Activated naive CD8-positive, alpha-beta T cell treated with anti-CD3 and anti-CD28 coated beads, Interleukin-2, amount 50 U/mL, for 24 hours (primary cell): ENCODE measurements at places on chromosomes 4 and X.
A peak's percentile ranks its signal among the peaks of the same experiment; 100 is the strongest.

- H3K36me3 ChIP-seq = no peaks in the 10 kb centered on the region
- no peaks in the 10 kb centered on the region for H3K4me1 ChIP-seq
- DNase-seq = no peak
- H3K4me3 ChIP-seq = no peak overlapping the region
- no peaks in the 10 kb centered on the region for H3K27me3 ChIP-seq
- no peak overlapping the region for H3K27ac ChIP-seq
These were observed 422.2 kb downstream of the PDHA2 start for GRCh38 chr4:96262057-96262456.

DNA sequence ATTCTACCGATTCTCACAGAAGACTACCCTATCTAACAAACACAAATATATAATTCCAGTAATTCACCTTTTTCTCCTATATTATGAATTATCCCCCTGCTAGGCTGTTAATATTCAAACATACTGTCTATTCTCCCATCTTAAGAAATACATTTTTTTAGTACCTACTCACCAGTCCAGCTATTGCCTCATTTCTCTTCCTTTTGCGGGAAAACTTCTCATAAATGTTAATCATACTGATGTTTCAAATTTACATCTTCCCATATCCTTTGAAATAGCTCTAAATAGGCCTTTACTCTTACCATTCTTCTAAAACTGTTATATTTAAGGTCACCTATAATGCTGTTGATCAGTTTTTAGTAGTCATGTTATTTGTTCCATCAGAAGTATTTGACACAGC lies 759.1 kb upstream of the SLIT2 start:
- H3K36me3 ChIP-seq = no peaks in the 10 kb centered on the region
- H3K27ac ChIP-seq = no peak overlapping the region
- no peak overlapping the region for H3K4me3 ChIP-seq
- no peaks in the 10 kb centered on the region for H3K27me3 ChIP-seq
- DNase-seq = no peak
- no peaks in the 10 kb centered on the region for H3K4me1 ChIP-seq

- H3K27ac ChIP-seq = no peak overlapping the region
- H3K4me3 ChIP-seq = no peak overlapping the region
- no peaks in the 10 kb centered on the region for H3K27me3 ChIP-seq
- DNase-seq = no peak
- no peaks in the 10 kb centered on the region for H3K36me3 ChIP-seq
These were observed 11.9 kb downstream of the AR start for GRCh38 chrX:67555578-67556203.

DNA sequence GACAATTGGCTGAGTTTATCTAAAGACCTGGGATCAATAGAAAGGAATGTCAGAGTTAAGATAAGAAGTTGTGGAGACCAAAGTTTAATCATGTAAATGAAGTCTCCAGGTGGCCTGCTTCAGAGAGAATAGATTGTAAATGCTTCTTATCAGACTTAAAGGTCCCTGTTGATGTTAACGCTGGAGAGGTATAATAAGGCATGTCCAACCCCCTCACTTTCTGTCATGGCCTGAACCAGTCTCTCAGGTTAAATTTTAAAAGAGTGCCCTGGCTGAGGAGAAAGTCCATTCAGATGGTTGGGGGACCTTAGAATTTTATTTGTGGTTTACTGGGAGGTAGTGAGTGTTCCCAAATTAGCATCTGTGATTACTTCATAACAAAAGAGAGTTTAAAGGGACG lies 86.7 kb downstream of the AKAP4 start:
- no peaks in the 10 kb centered on the region for H3K36me3 ChIP-seq
- no peak overlapping the region for H3K27ac ChIP-seq
- H3K27me3 ChIP-seq = peaks cover 1% of the 10 kb centered on the region
- H3K4me3 ChIP-seq = no peak overlapping the region
- DNase-seq = no peak
- H3K4me1 ChIP-seq = no peaks in the 10 kb centered on the region

DNA sequence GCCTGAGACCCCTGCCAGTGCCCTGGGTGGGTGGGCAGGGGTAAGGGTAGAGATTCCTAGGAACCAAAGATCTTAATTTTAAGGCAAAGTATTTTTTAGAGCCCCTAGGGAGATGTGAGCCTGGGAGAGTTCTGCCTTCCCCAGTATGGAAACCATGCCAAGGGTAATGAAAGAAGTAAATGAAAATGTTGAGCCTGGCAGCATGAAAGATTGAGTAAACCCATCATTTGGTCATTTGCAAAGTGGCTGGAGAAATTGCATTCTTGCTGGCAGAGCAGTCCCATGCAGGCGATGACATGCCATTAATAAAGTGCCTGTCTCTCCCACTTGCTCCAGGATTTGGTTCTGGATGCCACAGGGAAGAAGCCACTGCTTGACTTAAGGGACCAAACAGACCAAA lies 60.7 kb upstream of the GPC4 start:
- no peak overlapping the region for H3K4me3 ChIP-seq
- no peak overlapping the region for H3K27ac ChIP-seq
- DNase-seq = no peak
- H3K4me1 ChIP-seq = no peaks in the 10 kb centered on the region
- peaks cover 3% of the 10 kb centered on the region for H3K27me3 ChIP-seq

- H3K4me3 ChIP-seq = no peak overlapping the region
- no peak overlapping the region for H3K27ac ChIP-seq
- no peaks in the 10 kb centered on the region for H3K36me3 ChIP-seq
These were observed 231.5 kb upstream of the AGTR2 start for GRCh38 chrX:115939070-115939469.

DNA sequence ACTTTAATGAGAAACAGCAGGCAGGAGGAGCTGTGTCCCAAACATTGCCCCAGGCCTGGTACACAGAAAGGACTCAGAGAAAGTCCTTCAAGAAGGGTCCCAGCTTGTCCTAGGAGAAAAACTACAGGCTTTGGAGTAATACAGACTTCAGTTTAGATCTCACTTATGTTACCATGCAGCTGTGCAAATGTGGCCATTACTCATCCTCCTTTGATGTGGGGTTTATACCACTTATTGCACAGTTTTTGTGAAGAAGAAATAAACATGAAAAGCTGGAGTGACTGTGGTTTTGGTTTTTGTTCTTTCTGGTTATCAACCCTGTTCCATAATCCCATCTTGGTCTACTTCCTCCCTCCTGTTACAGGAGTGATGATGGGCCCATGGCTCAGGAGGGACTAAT lies 8.1 kb upstream of the CYTL1 start:
- no peaks in the 10 kb centered on the region for H3K36me3 ChIP-seq
- H3K27me3 ChIP-seq = peaks cover 2% of the 10 kb centered on the region
- DNase-seq = no peak
- H3K4me3 ChIP-seq = no peak overlapping the region

DNA sequence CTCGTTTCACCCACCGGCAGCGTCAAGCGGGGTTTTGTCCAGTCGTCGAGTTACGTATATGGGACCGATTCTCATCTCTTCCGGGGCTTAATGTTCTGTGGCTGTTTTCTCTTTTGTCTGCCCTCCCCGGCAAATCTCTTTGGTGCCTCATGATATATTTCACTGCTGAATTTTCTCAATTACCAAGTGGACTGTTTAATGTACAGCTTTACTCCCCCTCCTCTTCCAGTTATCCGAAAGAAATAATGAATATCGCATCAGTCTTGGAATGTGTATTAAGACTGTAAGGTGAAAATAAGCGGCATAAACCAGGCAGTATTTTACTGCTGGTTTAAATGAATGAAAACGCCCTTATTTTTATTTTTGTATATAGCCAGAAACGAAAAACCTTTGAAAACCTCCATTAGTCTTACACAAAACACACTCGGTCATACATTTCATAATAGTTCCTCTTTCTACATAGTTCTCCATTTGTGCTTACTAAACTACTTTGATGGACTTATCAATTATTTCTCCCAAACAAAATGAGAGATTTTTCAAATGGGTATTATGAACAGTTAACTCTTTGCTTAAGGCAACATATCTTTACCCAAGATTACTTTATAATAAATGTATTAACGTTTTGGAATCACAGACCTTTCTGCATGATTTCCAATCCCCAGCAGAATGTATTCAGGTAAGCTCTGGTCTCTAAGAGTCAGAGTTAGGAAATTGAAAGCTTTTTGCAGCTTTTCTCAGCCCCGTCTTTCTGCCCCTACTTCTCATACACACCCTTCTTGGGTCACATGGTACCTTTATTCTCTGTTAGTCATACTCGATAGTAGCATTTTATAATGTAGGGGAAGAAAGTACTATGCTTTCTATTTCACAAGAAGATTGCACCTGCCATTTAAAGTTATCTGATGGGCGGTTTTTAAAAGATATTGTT lies 979 bp downstream of the RP2 start:
- peak overlapping the region; percentile 84 for H3K27ac ChIP-seq
- H3K36me3 ChIP-seq = no peaks in the 10 kb centered on the region
- peaks cover 2% of the 10 kb centered on the region for H3K27me3 ChIP-seq

DNA sequence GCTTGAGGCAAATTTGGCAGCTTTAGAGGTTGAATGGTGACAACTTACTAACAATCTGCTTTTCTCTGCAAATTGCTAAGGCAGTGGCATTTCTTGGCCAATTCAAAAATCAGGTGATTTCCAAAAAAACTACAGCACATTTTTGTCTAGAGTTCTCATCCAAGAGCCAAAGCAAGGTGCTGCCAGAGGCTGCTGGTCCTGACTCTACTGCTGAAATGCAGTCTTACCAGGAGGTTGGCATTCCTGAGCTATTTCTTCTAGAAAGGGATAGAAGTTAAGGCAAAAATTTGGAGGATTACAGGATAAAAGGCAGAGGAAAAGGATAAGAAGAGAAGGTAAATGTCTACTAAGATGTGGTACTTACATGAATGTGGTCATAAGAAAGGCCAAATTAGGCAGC lies 75.6 kb downstream of the COX18 start:
- H3K27me3 ChIP-seq = peaks cover 9% of the 10 kb centered on the region
- H3K27ac ChIP-seq = no peak overlapping the region
- H3K4me1 ChIP-seq = no peaks in the 10 kb centered on the region
- no peak for DNase-seq

DNA sequence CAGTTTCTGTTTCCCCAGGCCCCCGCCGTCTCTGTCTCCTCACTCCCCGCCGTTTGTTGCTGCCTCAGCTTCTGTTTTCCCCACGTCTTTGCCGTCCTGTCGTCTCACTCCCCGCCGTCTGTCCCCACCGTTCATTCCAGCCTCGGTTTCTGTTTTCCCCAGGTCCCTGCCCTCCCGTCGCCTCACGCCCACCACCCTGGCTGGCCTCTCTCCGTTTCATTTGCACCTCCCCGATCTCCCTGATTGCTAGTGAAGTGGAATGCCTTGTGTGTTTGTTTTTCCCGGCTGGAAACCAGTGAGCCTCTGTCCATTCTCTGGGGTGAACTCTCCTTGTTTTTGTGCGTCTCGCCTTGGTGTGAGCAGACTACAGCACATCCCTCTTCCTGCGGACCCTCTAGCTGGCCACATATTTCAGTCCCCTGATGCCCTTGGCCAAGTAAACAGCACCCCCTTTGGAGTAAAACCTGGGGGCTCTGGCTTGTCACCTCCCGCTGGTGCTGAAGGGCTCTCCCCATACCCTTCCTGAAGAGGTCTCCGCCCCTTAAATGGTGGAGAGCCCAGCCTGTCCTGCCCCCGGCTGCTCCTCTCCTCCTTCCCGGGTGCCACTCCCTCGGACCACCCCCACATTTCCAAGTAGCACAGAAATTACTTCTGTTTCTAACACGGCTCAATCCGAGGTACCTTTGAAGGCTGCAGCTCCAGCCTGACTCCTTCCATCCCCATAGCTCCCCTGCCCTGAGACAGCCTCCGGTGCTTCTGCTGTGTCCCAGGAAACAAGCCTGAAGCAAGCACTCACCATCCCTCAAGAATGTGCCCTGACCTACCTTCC lies 13.2 kb downstream of the TMEM175 start:
- no peak overlapping the region for H3K4me3 ChIP-seq
- no peak for DNase-seq
- H3K36me3 ChIP-seq = no peaks in the 10 kb centered on the region
- H3K27me3 ChIP-seq = no peaks in the 10 kb centered on the region
- no peaks in the 10 kb centered on the region for H3K4me1 ChIP-seq
- H3K27ac ChIP-seq = no peak overlapping the region

GRCh38 chr4:90306810-90307209 lies 179.6 kb downstream of the CCSER1 start:
- no peaks in the 10 kb centered on the region for H3K4me1 ChIP-seq
- H3K27ac ChIP-seq = no peak overlapping the region
- no peaks in the 10 kb centered on the region for H3K27me3 ChIP-seq
- DNase-seq = no peak

DNA sequence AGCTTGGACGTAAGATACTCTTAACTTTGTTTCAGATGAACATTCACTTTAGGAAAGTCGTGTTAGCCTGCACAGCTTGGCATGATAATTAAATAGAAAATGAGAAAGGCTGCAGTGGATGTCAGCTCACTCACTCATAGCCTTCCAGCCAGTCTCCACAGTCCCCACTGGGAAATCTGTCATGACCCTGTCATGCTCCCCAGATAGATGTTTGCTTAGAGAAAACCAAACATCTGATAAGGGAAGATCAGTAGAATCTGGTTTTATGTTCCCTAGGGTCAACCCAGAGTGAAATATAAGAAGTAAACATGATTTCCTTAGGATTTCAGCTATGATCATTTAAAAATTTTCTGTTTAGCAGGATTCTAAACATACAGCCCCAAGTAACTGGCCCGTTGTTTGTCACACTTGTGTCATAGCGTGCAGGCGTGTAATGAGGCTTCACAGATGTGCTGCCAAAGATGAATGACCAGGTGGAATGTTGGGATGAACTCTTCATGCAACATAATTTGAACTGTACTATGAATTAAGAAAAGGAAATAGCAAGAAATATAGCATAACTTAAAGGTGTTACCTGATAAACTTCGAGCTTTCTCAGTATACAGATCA lies 180.1 kb downstream of the BANK1 start:
- no peak for DNase-seq
- H3K36me3 ChIP-seq = no peaks in the 10 kb centered on the region
- no peaks in the 10 kb centered on the region for H3K27me3 ChIP-seq
- H3K27ac ChIP-seq = no peak overlapping the region

- H3K4me3 ChIP-seq = no peak overlapping the region
- H3K27ac ChIP-seq = no peak overlapping the region
- peaks cover 9% of the 10 kb centered on the region for H3K4me1 ChIP-seq
- DNase-seq = peak; percentile 67
- peaks cover 2% of the 10 kb centered on the region for H3K27me3 ChIP-seq
- H3K36me3 ChIP-seq = no peaks in the 10 kb centered on the region
These were observed 54.5 kb downstream of the RTL9 start for GRCh38 chrX:110412971-110413726.

- H3K36me3 ChIP-seq = no peaks in the 10 kb centered on the region
- no peaks in the 10 kb centered on the region for H3K4me1 ChIP-seq
- H3K4me3 ChIP-seq = no peak overlapping the region
- H3K27me3 ChIP-seq = peaks cover 43% of the 10 kb centered on the region
- no peak for DNase-seq
These were observed 2.8 kb downstream of the SOD3 start for GRCh38 chr4:24798036-24798610.

DNA sequence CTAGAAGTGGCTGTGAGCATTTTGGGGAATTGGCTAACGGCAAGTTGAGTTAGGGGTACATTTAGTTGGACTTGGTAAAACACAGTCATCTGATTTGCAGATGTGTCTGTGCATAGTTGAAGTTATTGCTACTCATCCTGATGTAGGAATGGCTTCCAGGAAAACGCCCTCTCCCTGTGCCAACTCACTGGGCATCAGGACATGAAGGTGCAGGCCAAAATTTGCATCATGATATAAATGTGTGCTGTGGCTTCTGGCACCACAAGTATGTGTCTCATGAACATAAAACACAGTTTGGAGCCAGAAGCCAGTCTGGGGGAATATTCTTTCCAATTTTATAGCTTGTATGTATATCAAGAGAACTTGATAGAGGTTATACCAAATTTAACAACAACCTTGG lies 54.2 kb upstream of the CBR4 start:
- no peak overlapping the region for H3K4me3 ChIP-seq
- H3K36me3 ChIP-seq = no peaks in the 10 kb centered on the region
- DNase-seq = no peak
- H3K27ac ChIP-seq = no peak overlapping the region
